ENCODE measurements at places on chromosomes 7 and 10. TPM values are rescaled to one million over a fixed set of nuclear protein-coding genes. Genes with fewer than 3 reads are reported as not detected.

GRCh38 chr10:124020981-124021815, 72.2 kb downstream of the CHST15 start:
- DNase-seq = no peak

Gene SPDYE16
- not detected for total RNA-seq

DNA sequence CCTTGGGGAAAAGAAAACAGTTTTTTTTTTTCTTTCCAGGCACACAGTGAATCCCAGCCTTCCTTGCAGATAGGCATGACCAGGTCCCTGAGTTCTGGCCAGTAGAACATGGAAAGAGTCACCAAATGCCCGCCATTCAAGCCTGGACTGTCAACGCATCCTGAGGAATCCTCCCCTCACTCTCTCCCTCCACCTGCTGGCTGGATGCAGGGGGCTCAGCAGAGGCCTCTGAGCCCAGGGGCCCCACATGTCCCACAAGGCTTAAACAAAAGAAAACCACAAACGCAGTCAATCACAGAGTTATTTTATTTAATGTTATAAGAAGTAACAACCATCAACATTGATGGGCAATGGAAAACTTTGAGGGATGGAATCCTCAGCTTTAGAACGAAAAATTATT, 93.1 kb downstream of the JCAD start:
- DNase-seq = no peak

DNA sequence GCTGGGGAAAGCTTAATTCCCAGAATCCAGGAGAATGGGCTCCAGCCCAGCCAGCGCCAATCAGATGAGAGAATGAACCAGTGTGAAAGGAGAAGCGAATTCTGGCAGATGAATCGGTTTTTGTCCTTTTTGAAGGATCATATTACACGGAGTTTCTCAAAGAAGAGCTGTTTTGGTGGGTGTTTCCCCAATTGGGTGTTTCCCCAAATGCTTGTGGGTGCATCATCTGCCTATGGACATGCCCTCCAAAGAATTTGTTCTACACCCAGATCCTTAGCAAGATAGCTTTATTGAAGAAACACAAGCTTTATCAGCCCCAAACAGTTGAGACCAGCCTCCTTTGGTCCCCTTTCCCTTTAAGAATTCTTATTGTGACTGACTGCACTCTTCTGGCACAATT, 186.5 kb upstream of the GPR26 start:
- DNase-seq = no peak

DNA sequence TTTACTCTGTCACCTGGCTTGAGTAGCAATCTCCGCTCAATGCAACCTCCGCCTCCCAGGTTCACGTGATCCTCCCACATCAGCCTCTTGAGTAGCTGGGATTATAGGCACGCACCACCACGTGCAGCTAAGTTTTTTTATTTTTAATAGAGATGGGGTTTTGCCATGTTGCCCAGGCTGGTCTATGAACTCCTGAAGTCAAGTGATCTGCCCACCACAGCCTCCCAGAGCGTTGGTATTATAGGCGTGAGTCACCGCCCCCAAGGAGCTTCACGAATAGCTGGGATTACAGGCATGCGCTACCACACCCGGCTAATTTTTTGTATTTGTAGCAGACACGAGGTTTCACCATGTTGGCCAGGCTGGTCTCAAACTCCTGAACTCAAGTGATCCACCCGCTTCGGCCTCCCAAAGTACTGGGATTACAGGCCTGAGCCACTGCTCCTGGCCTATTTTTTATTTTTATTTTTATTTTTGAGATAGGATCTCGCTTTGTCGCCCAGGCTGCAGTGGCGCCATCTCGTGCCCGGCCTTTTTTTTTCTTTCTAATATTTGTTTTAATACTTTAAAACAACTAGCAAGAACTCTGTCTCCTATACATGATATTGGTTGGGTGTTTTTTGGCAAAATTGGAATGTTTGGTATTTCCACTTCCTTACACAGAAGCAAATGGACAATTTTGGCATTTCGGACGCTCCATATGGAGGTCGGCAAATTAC, 1.1 kb downstream of the EFCAB10 start:
- DNase-seq = no peak

Gene GDF2
- total RNA-seq = not detected

DNA sequence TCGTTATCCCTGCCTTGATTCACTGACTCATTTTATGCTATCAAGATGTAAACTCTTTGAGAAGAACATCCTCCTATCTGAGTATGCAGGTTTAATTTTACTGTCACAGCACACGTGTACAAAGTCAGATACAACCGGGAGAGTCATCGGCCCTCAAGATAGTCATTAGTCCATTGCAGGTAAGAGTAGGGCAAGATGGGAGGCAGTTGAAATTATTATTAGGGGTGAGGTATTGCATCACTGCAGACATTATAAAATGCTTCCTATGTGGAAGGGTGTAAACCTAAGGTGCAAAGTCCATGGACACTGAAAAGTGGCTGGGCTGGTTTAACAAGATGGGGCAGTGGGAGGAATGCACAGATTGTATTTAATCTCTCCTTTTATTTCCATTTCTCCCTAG, 113.7 kb downstream of the ARL4A start:
- DNase-seq = no peak

GRCh38 chr10:3467052-3467951, 294.7 kb upstream of the PITRM1 start:
- DNase-seq = no peak

- DNase-seq = no peak
Observed at GRCh38 chr7:116316838-116317628, 106.7 kb downstream of the TES start.

DNA sequence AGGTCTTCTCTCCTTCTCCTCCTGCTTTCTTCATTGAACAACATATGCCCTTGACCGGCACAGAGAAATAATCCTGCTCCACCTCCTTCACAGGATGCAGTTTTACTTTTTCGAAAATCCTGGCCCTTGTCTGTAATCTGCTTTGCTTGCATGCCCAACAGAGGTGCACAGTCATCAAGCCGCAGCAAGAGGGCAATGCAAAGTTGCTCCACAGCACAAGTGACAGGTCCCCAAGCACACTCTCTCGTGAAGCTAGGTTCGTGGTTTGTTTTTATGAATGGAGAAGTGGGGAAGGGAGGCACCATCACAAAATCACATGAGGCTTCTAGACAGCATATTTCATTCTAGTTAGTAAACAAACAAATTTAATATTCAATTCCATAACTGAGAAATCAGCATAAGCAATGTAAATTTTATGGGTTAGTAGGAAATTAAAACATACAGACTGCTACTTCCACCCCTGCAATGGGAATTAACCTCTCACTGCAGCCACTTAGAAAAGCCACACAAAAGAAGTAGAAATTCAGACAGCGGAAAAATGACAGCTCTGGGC, 178.8 kb downstream of the TPK1 start:
- DNase-seq = no peak

Gene CALN1
- not detected for total RNA-seq

- no peak for DNase-seq
Observed at GRCh38 chr7:115526278-115526677, 504.3 kb downstream of the TFEC start.

Gene WNT2
- total RNA-seq = not detected

All from G401 (cell line).